ENCODE measurements at places on chromosomes 12 and 14. TPM values are rescaled to one million over a fixed set of nuclear protein-coding genes. Genes with fewer than 3 reads are reported as not detected.

KRT73 gene
- 0.25 TPM for total RNA-seq

NTN4 gene
- total RNA-seq: not detected

ERBB3 gene
- 0.84 TPM for total RNA-seq

ZCRB1 gene
- total RNA-seq: 45.0 TPM

CCDC198 gene
- not detected for total RNA-seq

FAIM2 gene
- total RNA-seq: 0.18 TPM

BHLHE41 gene
- total RNA-seq: not detected

Data from T-helper 2 cell treated with Interferon-gamma antibody and Interleukin-4, amounts not matched to agents 100 ng/mL and 5 ng/mL, for 36 hours (primary cell).